Activated CD4-positive, alpha-beta T cell treated with anti-CD3 and anti-CD28 coated beads, Interleukin-2, amount 50 U/mL, for 4 hours (primary cell): ENCODE measurements at places on chromosomes 7 and 10.

GRCh38 chr10:27482984-27483956, 20.8 kb upstream of the RAB18 start:
- no peak for DNase-seq

GRCh38 chr10:131337741-131338140, 26.2 kb upstream of the TCERG1L start:
- no peak for DNase-seq

GRCh38 chr10:71442859-71443570, 46.3 kb downstream of the CDH23 start:
- DNase-seq, result no peak

GRCh38 chr10:101649525-101650085, 45.4 kb downstream of the FBXW4 start:
- DNase-seq, result no peak

DNA sequence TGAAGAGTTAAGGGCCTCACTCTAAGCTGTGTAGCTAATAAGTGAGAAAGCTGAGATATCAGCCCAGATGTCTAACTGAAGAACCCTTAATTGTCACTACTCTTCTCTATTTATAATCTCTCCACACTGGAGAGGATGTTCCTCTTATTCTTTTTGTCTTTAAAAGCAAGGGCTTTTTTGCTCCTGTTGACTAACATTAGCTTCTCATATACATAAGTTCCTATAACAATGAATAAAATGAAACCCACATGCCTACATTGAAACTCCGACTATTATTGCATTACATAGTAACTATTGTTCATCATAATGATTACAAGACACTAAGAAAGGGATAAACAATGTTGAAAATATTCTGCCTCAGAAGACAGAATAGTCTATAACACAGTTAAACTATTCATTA, 67.1 kb downstream of the GNAT3 start:
- no peak for DNase-seq

- no peak for DNase-seq
These were observed 19.0 kb downstream of the TES start for GRCh38 chr7:116229366-116229765.

DNA sequence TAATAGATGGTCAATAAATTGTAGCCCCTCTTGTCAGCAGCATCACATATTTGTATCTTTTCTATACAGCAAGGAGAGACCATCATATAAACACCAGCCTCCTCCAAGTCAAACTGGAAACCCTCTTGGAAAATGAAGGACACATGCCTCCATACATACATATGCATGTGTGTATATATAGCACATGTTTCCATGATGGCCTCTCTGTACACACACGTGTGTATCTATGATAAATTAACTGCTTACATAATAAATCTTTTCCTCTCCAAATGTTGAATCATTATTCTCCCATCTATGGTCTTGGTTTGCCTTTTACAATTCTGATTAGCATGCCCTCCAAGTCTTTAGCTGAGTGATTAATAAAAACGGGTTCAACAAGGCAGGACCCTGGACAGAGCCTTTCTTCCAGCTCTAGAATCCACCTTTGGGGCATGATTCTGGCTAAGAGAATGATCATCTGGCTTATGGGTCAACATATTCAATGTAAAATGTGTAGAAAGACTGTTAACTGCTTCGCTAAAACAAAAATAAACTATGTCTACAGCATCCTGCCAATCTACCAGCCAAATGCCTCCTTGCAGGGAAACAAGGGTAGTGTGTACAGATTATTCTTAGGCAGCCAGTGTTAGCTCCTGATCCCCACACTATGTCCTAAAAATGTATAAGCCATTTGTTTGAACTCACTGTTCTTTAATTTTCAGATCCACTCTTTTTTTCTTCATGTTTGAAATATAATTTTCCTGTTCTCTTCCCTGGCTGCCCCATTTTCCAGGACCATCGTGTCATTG, 70.0 kb downstream of the CRTAC1 start:
- DNase-seq, result no peak

DNA sequence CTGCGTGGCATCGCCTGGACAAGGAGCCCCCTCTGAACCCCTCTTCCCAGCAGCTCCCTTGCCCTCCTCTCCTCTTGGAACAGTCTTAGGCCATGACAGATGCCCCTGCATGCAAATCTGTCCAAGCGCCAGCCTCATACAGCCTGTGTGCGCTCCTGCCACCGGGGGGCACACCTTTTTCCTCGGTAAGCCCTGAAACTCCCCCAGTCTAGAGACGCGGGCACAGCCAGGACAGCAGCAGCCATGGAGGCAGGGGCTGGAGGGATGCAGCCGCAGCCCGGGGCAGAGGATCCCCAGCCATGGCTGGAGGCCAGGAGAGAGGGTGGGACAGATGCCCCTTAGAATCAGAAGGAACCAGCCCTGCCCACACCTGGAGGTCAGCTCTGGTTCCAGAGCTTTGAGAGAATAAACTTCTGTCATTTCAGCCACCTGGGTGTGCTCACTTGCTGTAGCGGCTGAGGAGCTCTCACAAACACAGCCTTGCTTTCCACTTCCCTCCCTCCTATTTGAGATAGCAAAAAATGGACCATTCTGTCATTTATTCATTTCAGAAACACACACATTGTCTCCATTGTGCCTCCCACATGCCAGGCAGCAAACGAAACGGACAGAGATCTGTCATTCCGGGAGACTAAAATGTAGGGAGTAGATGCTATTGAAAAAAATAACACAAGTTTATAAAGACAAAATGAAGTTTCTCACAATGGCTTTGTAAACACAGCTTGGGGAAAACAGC, 241.5 kb downstream of the WDR37 start:
- DNase-seq, result no peak

DNA sequence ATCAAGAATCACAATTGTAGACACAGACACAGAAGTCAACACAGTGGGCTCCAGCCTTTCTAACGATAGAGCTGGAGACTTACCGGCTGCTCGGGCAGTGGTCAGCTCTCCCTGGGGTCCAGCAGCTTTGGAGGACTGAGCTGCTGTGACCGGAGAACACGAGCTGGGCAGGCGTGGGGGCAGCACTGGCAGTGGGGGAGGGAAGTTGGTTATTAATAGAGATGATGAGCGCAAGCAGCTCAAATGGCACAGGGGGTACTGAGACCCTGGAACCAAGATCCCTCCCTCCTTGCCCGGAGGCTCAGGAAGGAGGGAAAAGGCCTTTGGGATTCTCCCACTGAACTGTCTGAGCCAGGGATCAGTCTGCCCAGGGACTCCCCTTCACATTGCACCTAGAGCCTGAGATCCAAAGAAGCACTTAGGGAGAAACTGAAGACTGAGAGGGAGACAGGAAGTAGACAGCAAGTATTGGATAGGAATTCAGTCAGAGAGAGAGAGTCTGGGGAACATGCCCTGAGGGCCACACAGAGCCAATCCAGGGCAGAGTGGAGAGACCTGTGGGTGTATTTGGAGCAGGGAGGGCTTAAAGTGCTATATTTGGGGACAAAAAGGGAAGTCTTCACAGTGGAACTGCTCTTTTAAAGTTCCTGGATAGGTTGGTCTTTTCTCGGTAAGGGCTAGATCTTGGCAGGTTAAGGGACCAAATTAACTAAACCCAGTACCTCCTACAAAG, at the start of gene MYOZ1:
Gene MYOZ1, minus strand, starts transcription at position 147 of the 733 bp plus-strand sequence. CDS start 1,457 bp downstream, outside the sequence.
- DNase-seq, result no peak
